NCI-H1417 treated with DMSO at 0.1 percent for 48 hours (cell line): ENCODE measurements at places on chromosomes 7 and 10.

DNA sequence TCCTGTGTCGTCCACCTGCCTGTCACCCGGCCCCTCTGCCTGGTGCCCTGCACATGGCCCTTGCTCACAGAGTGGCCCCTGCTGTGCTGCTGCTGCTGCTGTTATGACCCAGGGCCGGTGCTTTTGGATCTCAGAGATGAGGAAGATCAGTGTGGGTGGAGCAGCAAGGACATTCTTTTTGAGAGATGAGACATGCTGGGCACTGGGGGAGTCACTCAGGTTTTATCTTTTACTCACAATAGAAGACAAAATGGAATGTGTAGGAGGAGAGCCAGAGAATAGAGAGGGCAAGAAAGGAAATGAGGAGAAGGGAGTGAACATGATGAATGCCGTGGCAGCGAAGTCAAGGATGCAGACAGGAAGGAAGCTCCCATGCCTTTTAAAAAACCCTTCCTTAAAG lies 611.5 kb upstream of the DPP6 start:
- no peak for DNase-seq

- no peak for DNase-seq
Observed at GRCh38 chr7:36732806-36733205, 8.5 kb upstream of the AOAH start.

DNA sequence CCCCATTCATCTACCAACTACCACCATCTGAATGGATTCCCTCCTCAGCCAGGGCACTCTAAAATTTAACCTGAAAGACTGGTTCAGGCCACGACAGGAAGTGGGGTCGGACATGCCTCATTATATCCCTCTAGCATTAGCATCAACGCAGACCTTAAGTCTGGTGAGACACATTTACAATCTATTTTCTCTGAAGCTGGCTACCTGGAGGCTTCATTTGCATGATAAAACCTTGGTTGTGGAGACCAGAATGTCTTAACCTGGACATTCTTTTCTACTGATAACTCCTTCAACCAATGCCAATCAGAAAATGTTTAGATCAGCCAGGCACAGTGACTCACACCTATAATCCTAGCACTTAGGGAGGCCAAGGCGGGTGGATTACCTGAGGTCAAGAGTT lies 42.3 kb downstream of the SVOPL start:
- no peak for DNase-seq

DNA sequence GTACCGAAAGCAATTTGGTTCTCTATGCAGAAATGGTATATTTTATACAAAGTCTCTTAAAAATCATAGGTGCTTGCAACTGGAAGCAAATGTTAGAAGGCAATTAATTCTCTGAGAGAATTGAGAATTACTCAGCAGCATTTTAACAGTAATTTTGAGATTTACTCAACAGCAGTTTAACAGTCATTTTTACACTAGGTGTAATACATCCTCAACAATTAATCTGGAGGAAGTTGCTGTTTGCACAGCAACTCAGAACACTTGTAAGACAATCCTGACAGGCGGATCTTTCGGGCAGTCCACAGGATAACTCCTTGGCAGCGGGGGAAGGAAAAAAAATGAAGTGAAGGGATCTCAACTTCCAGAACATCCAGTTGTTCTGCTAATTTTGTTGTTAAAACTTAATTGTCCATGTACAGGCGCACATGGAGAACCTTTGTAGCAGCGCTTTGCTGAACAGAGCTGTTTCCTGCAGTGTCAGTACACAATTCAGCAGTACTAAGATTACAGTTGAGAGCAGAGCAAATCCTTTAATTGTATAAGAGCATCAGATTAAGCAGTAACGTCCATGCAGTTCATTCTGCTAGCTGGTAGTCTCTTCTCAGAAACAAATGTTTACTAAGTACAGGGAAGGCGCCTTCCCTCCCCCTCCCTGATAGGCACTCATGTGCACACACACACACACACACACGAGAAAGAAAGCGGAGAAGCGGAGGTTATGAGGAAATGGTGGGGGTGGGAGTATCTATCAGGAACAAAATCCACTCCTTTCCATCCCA lies 43.8 kb downstream of the ENO4 start:
- DNase-seq, result peak; percentile 17

GRCh38 chr7:33669251-33669670 lies 236.1 kb upstream of the BMPER start:
- peak; percentile 76 for DNase-seq

- DNase-seq, result no peak
Observed at GRCh38 chr7:116377721-116378120, 121.8 kb upstream of the CAV2 start.

DNA sequence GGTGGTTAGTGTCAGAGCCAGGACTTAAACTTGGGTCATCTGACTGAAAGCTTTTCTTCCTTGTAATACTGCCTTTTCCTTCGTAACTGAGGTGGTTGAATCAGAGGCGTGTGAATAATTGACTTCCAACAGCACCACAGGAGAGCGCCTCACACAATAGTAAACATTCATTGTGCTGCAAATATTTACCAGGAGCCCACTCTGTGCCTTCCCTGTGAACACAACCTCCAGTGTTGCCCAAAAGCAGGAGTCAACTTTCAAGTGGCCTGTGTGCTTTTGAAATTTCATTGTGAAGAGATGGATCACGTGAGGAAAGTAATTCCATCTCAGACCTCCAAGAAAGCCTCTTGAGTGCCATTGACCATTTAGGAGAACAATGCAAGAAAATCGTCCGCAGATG lies 60.2 kb downstream of the ADRA2A start:
- DNase-seq, result no peak

DNA sequence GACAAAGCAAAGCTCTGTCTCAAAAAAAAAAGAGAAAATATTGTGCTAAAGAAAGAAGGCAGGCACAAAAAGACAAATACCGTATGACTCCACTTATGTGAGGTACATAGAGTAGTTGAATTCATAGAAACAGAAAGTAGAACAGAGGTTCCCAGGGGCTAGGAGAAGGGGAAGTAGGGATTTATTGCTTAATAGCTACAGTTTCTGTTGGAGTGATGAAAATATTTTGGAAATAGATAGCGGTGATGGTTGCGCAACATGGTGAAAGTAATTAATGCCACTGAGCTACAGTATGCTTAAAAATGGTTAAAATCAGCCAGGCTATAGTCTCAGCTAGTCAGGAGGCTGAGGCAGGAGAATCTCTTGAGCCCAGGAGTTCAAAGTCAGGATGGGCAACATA lies 18.5 kb upstream of the NPFFR1 start:
- DNase-seq, result no peak

DNA sequence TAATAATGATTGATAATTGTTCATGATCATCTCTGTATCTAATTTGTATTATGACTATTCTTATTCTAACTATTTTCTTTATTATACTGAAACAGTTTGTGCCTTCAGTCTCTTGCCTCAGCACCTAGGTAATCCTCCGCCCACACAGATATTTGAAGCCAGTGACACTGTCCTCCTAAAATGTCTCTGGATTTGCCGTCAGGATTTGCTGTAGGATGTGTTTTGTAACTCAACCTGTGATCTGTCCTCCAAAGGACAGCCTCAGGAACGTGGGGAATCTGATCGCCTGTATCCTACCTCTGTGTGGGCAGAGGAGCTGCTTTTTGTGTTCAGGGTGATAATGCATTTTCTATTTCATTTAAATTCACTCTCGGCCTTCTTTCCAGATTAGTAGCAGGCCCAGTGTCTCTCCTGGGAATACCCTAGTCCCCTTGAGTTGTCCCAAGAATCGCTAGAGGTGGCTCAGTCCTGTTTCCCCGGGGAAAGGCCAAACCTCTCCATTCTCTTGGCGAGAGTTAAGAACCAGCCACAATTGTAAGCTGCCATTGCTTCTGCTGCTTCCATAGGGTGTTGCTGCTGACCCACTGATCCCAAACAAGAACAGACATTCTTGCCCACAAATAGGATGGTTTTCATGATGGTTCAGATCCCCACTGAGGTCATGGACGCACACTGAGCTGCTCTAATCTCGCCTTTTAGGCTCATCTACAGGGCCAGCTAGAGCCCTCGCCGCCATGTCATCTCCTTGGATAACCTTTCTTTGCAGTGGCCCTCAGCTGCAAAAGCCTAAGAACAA lies 136.2 kb upstream of the KCNMA1 start:
- DNase-seq, result no peak

DNA sequence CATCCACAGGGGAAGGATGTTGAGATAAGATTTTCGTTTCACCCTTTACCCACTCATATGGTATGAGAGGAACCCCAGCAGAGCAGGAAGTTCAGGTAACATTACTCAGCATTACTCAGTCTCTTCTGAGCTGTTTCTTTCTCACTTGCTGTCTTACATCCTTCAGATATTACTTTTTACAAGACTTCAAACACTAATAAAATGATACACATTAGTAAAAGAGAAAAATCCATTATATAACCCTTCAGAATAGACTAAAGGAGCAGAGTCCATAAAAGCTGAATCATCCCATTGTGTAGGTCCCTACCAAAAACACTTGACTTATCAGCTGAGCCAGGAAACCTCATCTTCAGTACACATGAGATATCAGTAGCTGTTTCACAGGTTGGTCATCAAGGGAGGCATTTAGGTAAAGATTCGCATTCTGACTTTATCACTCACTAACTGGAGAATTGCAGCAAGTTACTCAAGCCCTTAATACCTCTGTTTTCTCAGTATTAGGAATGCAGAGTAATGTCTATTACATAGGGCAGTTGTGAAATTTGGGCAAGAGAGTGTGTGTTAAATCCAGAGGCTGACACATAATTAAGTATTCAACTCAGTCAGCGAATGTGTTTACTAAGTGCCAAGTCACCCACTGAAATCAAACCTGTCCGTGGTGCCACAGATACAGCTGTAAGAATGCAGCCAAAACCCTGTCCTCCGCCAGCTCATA lies 44.7 kb downstream of the KLF6 start:
- DNase-seq, result no peak

DNA sequence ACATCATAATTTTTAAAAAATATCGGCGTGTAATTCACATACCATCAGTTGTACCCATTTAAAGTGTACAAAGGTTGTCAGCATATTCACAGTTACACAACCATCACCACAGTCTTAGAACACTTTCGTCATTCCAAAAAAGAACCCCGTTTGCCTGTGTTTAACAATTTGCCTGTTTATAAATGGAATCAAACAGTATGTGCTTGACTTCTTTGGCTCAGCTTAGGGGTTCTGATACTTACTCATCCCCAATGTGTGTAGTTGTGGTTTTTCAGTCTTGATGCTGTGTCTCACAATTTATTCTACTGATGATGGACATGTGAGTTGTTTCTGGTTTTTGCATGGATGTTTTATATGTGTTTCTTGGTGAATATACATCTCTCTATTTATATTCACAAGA lies 50.0 kb downstream of the PRPF18 start:
- DNase-seq, result no peak

- DNase-seq, result no peak
Observed at GRCh38 chr7:92517631-92518030, 10.7 kb downstream of the PEX1 start.

DNA sequence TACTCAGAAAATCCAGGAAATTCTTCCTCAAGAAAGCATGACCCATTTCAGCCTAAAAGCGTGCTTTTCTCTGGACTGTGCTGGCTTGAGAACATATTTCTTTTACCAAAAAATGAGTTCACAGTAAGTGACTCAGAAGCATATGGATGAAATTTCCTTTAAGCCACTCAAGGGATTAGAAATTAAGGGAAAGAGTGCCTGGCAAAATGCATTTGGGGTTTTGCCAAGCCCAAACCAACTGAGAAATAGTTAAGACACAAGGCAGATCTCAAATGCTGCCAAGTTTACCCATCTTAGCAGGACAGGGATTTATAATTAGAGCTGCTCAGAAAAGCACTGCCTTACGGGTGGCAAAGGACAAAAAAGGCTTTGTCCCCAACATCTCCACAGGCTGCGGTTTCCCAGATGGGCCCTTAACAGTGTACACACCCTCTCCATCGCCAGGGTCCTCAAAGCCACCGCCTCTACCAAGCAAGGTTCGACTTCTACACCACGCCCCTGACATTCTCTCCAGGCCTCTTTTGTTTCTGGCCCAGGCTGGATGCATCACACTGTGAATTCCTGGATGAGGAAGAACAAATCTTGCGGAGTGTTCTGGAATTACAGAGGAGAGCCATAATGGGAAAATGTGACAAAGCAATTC lies 30.1 kb upstream of the CDHR3 start:
- DNase-seq, result no peak

GRCh38 chr10:9951481-9952257 lies 1066.0 kb upstream of the CELF2 start:
- DNase-seq, result no peak

DNA sequence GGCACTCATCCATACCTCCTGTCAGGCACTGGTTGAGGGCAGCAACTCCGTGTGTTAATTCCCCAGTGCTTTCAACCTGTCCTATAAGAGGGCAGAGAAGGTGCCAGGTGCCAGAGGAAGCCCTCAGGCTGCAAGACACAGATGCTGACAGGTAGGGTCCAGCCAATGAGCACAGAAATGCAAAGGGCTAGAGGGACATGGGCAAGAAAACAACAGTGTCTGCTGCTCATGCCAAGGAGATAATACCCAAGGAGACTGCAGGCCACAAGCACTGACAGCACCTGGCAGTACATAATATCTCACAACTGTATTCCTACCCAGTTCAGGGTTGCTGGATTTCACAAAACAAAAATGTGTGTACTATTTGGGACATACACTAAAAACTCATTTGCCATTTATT lies 38.4 kb upstream of the TM9SF3 start:
- DNase-seq, result no peak

DNA sequence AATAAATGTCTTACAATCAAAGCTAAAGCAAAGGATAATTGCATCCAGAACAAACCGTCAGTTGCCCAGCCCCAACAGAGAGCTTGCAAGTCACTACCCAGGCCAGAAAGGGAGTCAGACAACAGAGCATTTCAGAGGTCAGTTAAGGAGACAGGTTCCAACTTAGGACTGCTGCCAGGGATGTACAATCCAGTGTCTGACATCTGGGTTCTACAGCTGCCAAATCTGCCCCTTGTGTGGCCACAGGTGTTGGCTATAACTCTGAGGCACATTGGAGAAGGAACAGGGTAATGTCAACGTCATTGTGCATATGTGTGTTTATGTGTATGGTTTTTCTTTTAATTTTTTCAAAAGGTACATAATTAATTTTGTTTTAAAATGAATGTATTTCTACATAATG lies 85.2 kb upstream of the GLCCI1 start:
- no peak for DNase-seq

DNA sequence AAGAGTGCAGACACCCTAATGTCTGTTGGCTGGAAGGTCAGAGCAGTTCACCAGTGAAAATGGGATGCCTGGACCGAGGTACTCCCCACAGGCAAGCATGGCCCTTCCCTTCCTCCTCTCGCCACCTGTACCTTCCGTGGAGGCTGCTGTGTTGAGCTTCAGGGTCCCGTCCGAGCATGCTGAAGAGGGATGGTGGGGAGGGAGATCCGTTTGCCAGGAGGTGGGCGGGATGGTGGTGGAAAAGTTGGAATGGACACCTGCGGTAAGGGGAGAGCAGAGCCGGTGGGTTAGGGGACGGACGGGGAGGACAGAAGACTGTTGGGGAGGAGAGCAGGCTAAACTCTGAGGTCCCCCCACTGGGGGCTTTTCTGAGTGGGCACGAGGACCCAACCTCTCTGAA lies 15.9 kb upstream of the ZNF777 start:
- DNase-seq, result no peak
